ENCODE measurements at places on chromosomes 13 and 19. TPM values are rescaled to one million over a fixed set of nuclear protein-coding genes. Genes with fewer than 3 reads are reported as not detected.

GRCh38 chr19:34482380-34483250, 1.1 kb downstream of the WTIP start:
- peak; percentile 82 for DNase-seq

Gene LRRC8E
- 1.6 TPM for total RNA-seq

GRCh38 chr13:112911285-112911701, 57.7 kb upstream of the MCF2L start:
- DNase-seq, result peak; percentile 57

Gene SYNE4
- 14.4 TPM for total RNA-seq

GRCh38 chr13:79401259-79402070, 4.6 kb downstream of the RBM26 start:
- no peak for DNase-seq

DNA sequence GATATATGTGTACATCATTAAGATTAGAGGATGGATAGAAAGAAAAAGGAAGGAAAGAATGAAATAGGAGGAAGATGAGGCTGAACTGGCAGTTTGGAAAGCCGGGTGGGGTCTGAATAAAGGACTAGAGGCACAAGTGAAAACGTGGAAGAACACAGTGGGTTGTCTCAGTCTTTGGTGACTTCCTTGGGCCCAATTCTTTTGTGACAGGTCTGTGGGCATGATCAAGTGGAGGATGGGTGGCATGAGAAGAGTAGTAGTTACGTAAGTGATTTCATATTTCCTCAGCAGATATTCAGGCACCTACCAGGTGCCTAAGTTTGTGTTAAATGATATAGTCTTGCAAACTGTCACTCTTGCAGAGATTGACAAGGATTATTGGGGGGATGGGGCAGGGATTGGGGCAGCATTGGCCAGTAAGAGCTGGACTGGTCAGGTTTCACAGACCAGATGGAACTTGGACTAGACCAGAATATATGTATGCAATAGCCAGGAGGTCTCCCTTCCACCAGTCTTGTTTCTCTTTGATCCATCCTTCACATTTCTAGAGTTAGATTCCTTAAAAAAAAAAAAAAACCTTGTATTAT, 2.7 kb downstream of the TPP2 start:
- DNase-seq, result no peak

DNA sequence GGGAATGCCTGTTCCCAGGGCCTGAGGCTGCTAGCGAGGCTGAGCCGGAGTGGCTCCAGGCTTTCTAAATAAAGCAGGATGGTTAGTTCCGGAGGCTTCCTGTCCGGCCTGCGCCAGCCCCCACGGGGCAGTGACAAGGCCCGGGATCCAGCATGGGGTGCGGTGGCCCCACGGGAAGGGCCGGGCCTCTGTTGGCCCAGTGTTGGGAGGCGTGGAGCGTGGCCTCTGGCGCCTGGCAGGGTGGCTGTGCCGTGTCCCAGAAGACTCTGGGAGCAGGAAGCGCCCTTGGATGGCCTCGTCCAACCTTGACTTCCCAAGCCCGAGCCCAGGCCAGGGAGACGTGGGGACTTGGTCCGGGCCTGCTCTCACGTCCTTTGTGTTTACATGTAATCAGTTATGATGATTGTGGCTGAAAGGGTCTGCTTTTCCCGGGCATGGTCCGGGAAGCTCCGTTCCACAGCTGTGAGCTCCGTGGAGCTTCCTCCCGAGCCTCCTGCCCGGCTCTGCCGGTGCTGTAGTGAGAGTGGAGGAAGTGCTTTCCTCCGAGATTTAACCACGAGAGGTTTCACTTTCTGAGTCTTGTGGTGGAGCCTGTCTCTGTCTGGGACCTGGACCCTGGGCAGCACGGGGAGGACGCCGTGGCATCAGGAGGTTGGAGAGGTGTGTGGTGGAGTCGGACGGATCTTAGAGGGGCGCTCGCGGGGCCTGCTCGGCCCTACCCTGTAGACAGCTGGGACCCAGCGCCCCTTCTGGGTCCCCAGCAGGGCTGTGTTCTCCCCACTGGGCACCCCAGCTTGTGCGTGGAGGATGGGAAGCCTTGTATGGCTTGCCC, 4.6 kb downstream of the GNA11 start:
- DNase-seq, result no peak

- no peak for DNase-seq
Observed at GRCh38 chr13:50677687-50678463, 165.6 kb downstream of the DLEU7 start.

DNA sequence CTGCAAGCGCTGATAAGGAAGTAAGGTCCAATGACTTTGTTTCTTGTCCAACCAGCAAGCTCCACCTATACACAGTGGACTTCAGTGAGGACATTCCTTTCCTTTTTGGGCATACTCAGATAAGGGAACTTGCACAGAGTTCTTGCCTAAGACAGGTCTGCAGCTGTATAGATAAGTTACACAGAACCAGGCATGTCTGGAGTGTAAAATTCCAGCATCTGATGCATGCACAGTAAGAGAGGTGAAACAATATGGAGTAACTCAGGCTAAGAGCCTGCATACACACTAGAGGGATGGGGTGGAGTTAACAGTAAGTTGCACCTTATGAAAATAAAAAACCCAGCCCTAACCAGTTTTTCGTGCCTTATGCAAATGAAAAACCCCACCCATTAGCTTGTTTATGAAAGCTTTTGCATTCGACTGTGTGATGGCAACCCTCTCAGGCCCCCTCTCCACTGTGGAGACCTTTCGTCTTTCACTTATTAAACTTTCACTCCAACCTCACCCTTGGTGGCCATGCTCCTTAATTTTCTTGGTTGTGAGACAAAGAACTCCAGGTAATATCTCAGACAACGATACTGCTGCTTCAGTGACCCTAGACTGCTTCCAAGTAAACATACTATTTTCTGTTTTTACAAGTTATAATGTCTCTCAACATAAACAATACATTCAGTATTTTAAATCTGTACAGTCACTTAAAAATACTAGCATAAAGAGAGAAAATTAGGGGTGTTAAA, 2859.0 kb upstream of the PCDH20 start:
- DNase-seq, result no peak

DNA sequence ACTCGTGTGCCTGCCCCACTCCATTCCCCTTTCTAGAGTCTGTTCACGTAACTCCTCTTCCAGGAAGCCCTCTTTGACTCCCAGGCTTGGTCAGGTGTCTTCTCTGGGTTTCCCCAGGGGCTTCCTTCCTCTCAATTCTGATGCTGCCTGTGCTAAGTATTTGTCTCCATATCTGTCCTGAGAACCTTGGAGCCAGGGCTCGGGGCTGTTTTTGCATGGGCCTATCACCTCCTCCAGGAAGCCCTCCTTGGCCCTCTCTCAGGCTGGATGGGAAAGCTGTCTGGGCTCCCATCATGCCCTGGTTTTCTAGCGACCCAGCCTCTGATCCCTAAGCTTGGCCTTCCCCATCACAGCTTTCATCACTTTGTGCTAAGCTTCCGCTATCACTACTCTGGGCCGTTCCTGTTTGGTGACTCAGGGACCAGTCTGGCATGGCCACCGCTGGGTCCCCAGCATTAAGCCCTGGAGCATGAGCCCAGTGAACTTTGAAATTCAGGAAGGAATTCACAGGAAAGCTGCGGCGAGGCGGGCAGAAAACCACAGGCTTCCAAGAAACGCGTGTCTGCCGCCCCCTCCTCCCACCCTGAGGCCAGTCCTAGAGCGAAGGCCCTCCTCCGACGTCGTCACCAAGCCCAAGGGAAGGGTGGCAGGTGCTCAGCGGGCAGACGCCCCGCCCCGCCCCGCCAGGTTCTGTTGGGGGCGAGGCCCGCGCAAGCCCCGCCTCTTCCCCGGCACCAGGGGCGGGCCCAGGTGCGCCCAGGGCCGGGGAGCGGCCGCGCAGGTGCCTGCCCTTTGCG, 486 bp upstream of the SPINT2 start:
- DNase-seq, result peak; percentile 100

Gene PDE4C
- 1.4 TPM for total RNA-seq

DNA sequence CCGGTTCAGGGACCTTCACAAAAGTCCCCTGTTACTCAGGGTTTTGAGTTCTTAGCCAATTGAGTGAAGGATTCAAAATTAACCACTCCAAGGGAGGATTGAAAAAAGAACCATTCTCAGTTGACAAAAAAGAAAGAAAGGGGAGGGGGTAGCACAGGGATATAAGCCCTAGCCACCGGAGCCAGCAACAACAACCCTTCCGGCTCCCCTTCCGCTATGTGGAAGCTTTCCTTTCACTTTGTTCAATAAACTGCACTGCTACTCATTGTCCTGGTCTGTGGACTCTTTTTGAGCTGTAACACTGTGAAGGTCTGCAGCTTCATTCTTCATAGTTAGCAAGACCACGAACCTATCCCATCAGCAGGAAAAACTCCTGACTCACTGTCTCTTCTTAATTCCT, 1488.1 kb upstream of the PRR20A start:
- no peak for DNase-seq
